ENCODE measurements at places on chromosomes 4 and X. TPM values are rescaled to one million over a fixed set of nuclear protein-coding genes. Genes with fewer than 3 reads are reported as not detected.

The MAGEC2 gene
- total RNA-seq: not detected

The SRPX2 gene
- total RNA-seq: 8.3 TPM

The AKAP14 gene
- not detected for total RNA-seq

DNA sequence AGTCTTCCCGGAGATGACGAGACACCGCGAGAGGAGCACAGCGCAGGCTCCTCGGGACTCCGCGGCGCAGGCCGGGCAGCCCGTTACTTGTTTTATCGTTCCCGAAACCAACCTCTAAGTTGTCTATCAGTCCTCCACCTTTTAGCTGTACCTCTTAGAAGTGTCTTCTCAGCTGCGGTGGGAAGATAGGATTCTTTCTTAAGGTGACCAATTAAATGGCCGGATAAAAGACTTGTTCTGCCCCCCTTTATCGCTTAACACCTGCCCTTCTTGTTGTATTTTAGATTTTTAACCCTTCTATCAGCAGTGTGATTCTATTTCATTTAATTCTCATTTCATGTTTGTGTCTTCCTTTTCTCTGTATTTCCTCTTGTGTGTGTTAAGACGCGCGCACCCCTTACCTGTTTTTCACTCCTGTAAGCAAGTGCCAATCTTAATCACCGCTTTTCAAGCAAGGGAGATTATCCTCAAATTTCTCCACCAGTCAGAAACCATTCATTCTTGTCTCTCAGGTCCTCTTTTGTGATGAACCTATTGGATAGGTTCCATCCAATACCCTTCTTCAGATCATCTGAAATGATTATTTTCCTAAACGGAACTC, at the start of gene SLC9B2:
SLC9B2 (minus strand) TSS at position 15 of the 601 bp plus-strand sequence. CDS start 9,211 bp downstream, outside the sequence.
- DNase-seq: peak; percentile 21

DNA sequence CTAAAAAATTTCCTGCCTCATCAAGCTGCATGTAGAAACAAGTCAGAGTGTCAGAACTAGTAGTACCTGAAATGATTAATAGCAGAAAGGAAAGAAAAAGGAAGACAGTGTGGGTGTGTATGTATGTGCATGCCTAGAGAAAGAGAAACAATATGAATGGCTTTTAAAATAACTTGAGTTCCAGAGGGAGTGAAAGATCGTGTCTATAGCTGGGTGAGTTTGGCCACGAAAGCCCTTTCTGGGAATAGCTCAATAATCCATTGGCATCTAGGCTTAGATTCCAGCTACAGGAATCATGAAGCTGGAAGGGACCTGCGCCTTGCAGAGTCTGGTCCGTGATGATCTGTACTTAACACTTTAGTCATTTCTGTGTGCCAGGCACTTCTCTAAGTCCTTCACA, 195.6 kb downstream of the RAPGEF2 start:
- peak; percentile 19 for DNase-seq

GRCh38 chrX:108437349-108438109, 693 bp downstream of the COL4A6 start:
- peak; percentile 41 for DNase-seq

DNA sequence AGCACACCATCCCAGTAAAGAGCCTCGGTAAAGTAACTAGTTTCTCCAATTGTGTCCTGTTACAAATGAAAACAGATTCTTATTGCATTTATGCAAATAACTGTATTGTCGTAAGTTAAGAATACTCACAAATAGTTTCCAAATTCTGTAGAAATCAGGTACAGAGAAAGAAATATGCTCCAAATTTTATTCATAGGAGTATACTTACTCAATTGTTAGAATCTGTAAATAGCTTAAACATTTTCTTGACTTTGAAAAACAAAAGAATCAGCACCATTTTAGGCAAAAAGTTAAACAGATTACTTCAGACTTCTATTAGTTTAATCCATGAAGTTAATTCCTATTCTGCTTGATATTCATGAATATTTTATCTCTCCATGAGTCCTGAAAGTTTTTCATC, 10.7 kb downstream of the CNGA1 start:
- DNase-seq: no peak

- no peak for DNase-seq
Measured at GRCh38 chr4:158821228-158821971, 52.6 kb downstream of the FNIP2 start.

- no peak for DNase-seq
Measured at GRCh38 chr4:60134099-60134498, 1066.0 kb upstream of the ADGRL3 start.

DNA sequence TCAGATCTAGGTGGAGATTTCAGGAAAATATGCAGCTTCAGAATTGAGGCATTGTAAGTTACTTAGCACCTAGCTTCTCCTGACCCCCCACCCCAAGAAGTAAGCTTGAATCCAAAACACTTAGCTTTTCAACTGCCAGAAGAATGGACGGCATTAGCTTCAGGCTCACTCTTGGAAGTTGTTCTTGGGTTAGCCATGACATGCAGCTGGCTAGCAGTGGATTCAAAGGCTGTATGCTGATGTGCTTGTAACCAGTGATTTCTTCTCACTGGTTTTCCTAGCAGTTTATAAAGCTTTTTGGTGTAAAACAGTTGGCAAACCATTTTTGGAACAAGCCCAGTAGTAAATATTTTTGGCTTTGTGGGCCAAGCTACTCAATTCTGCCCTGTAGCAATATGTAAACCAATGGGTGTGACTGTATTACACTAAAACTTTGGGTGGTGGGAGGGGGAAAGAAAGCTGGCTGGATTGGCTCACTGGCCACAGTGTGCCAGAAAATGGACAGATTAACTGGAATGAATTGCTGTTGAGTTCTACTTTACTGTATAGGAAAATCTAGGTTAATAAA, 85.6 kb downstream of the SHROOM2 start:
- DNase-seq: no peak

DNA sequence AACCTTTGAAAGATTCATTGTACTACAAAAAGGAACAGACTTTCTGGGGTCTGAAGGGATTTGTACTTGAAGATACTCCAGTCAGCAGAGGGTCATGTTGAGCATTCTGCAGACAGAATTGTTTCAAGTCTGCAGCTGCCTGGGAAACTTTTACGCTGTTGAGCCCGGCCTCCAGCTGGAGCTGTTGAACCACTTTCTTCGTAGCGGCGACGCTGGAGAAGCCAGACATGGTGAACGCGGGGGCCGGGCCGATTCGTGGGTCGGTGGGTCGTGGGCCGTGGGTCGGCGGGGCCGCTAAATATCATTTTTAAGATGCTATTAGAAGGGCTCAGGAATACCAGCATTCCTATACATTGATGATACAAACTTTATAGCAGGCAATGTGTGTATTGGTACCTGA, 12.0 kb upstream of the RTL9 start:
- DNase-seq: peak; percentile 1

DNA sequence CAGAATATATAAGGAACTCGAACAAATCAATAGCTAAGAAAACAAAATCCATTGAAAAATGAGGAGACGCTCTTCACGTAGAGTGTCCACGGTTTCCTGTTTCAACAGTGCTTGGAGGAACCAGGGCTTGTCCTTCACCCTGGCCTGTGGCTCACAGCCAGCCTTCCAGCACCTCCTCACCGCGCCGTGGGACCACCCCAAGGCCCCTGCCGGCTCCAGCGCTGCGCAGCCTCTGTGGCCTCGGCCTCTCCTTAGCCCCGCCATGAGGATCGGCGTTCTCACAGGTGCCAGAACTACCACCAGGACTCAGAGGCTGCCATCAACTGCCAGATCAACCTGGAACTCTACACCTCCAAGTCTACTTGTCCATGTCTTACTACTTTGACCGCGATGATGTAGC, 52.5 kb upstream of the CTSO start:
- no peak for DNase-seq
